ENCODE measurements at places on chromosomes 12 and 14.

DNA sequence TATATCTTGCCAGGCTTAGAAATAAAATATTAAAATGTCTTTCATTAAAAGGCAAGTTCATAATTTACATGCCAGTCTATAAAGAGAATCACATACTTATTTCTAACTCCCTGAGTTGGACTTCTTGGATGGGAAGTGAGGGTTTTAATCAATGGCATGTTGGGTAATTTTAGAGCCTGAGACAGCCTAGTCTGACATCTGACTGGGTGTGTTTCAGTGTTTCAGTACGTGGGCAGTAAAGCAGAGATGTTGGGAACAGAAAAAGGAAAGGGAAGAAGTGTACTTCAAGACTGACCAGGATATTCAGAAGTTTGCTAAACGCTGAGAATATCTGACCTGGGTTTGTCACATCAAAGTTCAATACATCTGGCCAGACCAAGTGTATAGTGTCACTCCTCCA, 171.8 kb downstream of the BTG1 start:
- DNase-seq = no peak

- DNase-seq = no peak
Observed at GRCh38 chr12:43786899-43787693, 19.0 kb downstream of the TWF1 start.

DNA sequence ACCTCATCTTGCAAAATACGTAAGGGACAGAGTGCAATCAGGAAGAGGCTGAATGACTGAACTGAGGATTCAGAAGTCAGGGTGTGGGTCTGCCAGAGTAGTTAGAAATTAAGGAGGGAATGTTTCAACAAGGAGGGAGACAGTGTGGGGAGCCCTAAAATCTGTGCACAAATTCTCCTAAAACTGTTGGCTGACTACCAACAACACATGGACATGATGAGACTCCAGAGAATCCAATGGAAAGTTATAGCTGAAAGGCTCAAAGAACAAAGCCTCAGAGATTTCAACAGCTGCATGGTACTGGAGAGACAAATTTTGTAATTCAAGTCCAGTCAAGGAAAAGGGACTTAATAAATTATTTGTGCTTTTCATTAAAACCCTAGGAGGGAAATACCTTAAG, 36.1 kb upstream of the NEDD1 start:
- no peak for DNase-seq

DNA sequence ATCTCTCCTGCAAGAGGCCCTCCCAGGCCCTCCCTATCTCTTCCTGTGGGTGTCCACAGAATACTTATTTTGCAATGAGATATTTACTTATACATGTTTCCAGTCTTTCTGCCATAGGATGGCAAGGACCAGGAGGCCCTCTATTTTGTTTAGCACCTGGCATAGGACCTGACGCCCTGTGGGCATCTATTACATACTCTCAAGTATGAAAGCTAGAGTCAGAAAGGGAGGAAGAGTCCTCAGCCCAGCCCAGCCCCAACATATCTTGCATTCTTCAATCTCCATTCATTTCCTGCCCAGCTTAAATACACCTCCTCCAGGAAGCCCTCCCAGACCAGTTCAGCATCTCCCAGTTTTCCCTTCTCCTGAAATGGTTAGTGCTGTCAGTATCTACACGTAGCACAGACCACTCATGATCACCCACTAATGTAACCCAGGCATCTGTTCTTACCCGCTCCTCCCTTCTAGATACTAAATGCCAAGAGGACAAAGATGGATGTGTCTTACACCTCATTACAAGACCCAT, 7.4 kb downstream of the FOXN4 start:
- no peak for DNase-seq

DNA sequence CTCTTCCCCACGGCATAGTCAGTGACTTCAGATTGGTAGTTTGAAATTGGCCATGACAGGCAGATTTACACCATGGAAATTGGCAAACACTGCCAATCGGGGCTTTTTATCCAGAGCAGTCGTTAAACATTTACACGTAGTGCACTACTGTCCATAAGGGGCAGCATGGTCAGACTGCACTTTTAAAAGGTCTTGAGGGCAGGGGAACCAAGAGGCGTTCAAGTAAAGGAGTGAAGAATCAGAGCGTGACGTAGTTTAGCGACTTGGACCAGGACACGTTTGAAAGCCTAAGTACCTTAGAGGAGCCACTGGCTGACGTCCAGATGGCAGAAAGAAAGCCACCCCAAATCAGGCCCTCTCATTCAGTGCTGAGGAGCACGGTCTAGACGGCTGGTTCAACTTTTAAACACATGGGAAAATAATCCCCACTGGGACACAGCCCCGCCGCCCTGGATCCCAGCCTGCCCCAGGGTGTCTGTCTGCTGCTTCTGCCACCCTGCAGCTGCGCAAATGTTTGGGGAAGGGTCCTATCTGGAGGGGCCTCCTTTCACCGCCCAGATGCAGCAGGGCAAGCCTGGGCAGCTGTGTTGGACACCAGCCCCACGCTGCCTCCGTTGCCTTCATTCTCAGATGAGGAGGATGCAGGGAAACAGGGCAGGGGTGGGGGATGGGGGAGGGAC, 52.5 kb upstream of the PPP2R5C start:
- no peak for DNase-seq

DNA sequence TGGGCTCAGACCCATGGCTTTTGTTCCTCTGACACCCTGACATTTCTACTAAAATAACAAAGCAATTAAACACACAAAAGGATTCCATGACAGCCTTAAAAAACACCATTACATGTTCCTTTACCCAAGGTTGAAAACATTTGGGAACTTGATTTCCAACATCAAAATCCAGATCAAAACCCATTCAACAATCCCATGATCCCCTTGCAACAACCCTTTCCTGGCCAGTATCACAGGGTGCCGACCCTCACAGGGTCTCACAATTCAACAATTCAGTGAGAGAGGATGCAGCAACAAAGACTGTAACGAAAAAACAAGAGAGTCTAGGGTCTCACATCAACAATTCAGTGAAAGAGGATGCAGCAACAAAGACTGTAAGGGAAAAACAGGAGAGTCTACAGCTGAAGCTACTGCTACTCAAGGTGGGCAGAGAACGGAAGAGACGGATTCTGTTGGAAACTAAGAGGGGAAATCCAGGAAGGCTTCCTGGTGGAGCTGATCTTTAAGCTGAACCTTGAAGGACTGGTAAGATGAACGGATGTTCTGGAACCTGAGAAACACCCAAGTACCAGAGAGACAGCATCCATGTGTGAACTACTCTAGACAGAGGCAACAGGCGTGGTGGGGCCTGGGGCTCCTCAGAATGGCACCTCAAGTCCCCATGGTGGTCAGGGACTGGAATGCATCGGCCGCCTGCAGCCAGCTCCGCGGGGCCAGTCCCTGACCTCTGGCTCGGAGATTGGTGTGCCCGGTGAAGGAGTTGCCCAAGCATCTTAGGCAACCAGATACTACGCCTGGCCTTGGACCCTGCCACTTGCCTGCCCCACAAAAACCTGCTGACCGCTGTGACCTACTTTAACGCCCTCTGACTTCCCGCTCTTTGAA, 22.7 kb upstream of the ZFP36L1 start:
- DNase-seq = peak; percentile 12
